ENCODE measurements at places on chromosomes 3 and 15. TPM values are rescaled to one million over a fixed set of nuclear protein-coding genes. Genes with fewer than 3 reads are reported as not detected.

The RNF13 gene
- polyA plus RNA-seq, result 12.8 TPM

The SHC4 gene
- 0.91 TPM for polyA plus RNA-seq

- DNase-seq, result no peak
These were observed 2.8 kb upstream of the DNAH1 start for GRCh38 chr3:52313188-52313773.

GRCh38 chr15:66936109-66936860 lies 129.1 kb upstream of the SMAD3 start:
- DNase-seq, result peak; percentile 64

The PLIN1 gene
- polyA plus RNA-seq, result 0.07 TPM

The EPHA3 gene
- polyA plus RNA-seq, result 0.04 TPM
